ENCODE measurements at places on chromosomes 2 and 18.

DNA sequence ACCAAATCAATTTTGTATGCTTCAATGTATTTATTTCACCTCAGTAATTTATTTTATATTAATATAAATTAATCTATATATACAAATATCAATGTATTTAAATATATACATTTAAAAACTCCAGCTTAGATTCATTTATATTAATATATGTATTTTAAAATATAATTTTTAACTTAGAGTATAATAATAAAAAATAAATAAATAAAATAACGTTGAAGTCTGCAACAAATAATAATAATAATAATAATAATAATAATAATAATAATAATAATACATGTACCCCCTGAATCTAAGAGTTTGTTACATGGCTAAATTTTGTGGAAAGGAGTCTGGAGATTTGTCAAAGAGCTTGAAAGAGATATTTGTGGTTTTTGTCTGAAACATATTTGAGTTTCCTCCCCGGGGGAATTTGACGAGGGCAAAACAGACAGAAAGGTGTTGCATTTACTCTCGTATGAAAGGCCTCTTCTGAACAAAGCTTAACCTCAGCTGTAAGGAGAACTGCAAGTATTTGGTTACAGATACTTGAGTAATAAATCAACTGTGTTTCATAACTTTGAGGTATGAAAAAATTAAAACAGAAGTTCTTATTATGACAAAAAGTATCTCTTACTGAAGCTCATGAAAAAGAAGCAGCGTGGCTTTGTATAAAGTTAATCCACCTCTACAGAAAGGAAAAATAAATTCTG, 93.4 kb downstream of the CDH19 start:
- ATAC-seq = no peak

- ATAC-seq = no peak
Observed at GRCh38 chr18:26071725-26072124, 18.7 kb downstream of the SS18 start.

- no peak for ATAC-seq
Observed at GRCh38 chr2:23330214-23330613, 54.8 kb upstream of the KLHL29 start.

DNA sequence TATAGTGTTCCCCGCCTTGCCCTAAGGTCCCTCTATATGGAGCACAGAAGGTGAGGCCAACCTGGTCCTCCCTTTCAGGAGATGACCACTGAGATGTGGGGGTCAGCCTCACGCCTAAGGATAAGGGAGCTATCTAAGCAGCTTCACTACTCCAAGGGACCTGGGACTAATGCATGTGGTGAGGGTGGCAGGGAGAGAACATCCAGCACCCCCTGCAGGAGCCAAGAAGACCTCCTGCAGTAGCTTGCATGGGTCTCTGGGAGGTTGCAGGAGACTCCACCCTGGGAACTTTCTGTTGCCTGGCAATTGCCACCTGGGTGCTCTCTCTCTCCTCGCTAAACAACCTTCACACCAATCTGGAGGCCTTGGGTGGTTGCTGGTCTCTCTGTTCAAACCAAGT, 93.0 kb upstream of the KLHL29 start:
- ATAC-seq = no peak

DNA sequence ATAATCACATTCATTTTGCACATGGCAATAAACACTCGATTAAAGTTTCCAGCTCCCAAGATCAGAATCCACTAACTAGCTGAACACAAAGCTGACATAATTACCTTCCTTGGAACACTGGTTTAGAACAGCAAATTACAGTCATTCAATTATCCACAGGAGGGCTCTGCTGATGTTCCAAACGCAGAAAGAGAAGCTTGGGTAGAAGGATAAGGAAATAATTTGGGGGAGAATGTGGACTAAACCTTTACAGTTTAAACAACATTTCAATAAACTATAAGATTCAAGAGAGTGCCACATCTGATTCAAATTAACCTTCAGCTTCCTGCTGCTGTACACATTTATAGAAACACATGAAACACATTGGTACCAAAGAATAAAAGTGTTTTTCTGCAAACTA, 67.8 kb upstream of the ARL4C start:
- ATAC-seq = no peak

DNA sequence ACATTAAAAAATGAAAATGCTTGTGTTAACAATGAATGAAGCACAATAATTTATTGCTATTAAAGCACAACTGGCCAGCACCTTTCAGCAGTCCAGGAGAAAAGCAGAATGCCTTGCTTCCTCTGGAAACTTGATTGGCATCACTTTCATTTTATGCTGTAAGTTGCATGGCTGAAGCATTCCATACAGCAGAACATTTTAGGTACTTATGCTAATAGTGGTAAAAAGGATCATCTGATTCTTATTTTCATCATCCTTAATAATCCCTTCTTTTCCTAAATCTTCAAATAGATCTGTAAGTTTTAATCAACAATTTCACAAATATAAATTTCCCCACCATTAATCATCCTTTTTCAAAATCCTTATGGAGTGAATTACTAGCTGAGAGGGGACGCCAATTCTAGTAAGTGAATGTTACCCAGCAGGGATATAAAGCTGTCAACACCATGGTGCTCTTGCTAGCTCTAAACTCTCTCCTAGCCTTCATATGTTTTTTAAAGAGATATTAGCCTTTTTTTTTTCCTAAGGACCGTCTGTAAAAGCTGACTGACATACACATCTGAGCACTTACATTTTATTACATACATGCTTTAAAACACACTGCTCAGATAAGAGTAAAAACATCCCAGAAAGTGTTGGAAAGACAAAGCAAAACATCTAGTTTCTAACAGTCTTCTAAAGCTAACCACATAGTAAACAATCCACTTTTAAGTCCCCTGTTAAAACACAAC, 5.3 kb downstream of the SATB2 start:
- ATAC-seq = no peak

DNA sequence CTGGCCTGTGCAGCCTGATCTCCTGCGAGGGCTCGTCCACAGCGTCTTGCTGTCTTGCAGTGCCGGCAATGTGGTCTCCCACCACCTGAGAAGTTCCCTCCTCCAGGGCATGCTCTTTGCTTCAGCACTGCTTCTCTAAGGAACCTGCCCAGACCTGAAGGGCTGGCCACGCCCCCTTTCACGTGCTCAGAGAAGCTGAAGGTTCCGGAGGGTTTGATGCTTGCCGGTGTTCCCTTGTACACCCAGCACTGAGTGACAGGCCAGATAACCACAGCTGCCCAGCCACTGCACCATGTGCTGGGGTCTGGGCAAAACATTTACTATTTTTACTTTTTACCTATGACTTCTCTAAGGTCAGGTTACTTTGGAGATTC, 1.7 kb upstream of the POLR2D start:
- no peak for ATAC-seq

GRCh38 chr18:67456711-67457110, 59.8 kb downstream of the DSEL start:
- ATAC-seq = no peak

GRCh38 chr2:96353032-96353561, 17.5 kb downstream of the NCAPH start:
- ATAC-seq = no peak

GRCh38 chr2:61398413-61398812, 72.5 kb downstream of the USP34 start:
- ATAC-seq = no peak

DNA sequence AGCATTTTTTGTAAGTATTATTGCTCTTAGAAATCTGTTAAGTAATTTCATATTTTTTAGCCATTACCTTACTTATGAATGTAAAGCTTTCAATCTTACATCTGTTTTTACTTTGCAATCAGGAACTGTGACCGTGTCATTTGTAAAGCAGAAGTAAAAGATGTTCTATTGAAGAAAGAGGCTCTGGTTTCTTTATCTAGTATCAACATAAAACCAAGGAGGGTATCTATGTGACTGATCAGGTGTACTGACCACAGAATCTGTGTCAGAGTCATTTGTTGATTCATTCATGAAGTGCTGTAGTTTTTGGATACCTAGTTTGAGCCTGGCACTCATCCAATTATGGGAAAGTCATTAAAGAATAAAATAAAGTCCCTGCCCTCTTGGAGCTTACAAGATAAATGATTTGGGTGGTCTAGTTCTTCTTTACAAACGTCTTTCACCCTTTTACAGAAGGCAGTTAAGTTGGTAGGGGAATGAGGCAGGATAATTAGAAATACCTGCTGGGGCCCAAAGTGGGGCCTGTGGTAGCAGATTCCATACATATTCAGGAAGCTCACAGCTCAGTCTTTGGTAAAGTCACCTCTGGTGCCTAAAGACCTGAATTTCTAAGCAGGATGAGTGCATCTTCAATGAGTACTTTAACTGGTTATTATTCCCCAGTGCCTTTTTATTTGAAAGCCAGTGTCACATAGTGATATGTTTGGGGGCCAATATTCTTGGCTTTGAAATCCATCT, 260.6 kb upstream of the NT5C1B start:
- ATAC-seq = no peak

- ATAC-seq = no peak
Observed at GRCh38 chr18:41373612-41374011, 581.4 kb upstream of the PIK3C3 start.

GRCh38 chr18:3688690-3689089, 238.7 kb downstream of the TGIF1 start:
- ATAC-seq = no peak

DNA sequence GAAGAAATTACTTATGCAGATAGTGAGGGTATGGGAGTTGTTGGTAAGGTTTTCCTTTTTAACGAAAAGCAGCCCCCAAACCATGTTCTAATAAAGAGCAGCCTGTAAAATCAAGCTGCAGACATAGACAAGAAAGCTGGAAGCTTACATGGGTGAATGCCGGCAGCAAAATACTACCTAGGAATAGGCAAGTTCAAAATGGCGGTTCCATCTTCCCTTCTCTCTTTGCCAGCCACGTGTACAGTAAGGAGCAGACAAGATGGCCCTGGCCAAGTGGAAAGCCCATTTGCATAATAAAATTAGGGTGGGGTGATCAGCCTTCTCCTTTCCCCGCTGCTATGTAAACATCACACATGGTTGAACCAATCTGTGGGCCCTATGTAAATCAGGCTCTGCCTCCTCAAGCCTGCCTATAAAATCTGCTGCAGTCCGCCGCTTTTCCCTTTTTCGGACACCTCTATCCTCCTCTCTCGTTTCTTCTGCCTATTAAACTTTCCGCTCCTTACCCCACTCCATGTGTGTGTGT, 155.0 kb downstream of the ZBTB7C start:
- no peak for ATAC-seq

DNA sequence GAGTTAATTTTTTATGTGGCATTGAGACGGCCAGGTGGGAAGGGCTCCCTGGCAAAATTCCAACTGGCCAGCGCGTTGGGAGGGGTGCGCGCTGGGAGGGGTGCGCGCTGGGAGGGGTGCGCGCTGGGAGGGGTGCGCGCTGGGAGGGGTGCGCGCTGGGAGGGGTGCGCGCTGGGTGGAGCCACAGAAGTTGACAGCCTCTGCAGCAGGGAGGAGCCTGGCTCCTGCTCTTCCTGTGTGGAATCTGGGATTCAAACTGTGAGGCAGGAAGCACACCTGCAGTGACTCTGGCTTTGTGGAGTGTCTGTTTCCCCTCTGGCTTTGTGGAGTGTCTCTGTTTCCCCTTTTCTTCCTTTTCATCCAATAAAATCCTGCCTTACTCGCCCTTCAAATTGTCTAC, 147.9 kb upstream of the CBLN2 start:
- no peak for ATAC-seq

DNA sequence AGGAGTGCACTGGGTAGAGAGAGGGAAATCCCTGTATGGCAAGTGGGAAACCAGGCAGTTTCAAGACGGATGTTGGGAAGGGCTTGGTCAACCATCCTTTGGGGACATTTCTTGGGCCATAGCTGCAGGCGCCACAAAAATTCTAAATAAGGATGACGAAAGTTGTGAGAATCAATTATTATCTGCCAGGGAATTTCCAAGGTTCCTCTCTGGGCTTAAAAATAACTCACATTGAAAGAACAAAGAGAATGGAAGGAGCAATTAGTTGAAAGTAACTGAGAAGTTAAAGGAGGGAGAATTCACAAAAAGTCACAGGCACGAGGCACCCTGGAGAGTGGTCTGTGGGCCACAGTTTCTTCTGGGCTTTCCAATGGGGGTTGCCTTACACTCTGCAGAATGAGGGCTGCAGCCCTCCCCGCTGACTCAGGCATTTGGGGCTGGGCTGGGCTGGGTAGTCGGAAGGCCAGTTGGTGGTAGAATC, 195.7 kb downstream of the SMAD7 start:
- ATAC-seq = peak; percentile 49

- no peak for ATAC-seq
Observed at GRCh38 chr2:241893265-241893664, 23.7 kb downstream of the RTP5 start.

All from activated CD4-positive, CD25-positive, alpha-beta regulatory T cell treated with anti-CD3 and anti-CD28 coated beads, Interleukin-2, amount 50 U/mL, for 24 hours (primary cell).